ENCODE measurements at places on chromosomes 1 and 21.

DNA sequence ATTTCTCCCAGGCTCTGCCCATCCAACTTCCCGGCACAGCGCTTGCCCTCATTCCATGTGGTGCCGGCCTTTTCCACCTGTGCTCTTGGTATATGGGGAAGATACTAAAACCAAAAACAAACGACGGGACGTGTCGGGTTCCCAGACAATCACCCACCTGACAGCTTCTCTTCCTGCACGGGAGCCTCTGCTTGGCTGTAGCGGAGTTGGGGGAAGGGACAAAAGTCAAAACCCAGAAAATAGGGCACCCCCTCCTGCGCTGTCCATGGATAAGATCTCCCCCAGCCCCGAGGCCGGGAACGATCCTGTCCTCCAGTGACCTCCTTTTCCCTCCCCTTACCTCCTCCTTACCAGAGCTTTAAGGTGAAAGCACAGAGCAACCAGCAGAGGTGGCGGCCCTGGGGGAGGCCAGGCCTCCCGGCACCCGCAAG, 640 bp downstream of the JTB start:
- no peak for DNase-seq

GRCh38 chr1:117605164-117605773, 579 bp upstream of the TENT5C start:
- DNase-seq = no peak

GRCh38 chr1:223301371-223301770, 62.6 kb downstream of the SUSD4 start:
- DNase-seq = no peak

GRCh38 chr1:10056599-10056987, 23.8 kb downstream of the UBE4B start:
- no peak for DNase-seq

- no peak for DNase-seq
Measured at GRCh38 chr1:101136739-101137138, 100.1 kb upstream of the S1PR1 start.

Data from NCI-H1417 (cell line).